CD4-positive, alpha-beta T cell treated with Interleukin-2 at 100 ng/mL for 4 hours (primary cell): ENCODE measurements at places on chromosomes 1 and 21.

- DNase-seq, result no peak
These were observed 33.2 kb downstream of the POFUT2 start for GRCh38 chr21:45254460-45254930.

GRCh38 chr1:125065092-125065820, 3880.5 kb downstream of the SRGAP2C start:
- DNase-seq, result no peak

- no peak for DNase-seq
These were observed 142.9 kb downstream of the LRRC7 start for GRCh38 chr1:69710484-69711189.

DNA sequence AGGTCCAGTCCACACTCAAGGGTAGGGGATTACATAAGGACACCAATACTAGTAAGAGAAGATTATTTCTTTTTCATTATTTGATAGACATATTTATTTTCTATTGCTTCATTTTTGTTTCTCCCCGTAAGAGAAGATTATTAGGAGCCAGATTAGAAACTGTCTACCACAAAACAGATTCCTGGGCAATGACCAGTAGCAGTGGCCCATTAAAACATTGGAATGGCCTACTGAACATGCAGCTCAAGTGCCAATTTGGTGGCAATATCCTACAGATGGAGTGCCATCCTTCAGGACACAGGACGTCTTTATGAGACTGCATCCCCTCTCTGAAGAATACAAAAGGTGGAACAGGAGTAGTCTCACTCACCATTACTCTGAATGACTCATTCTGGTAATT, 34.0 kb upstream of the ARHGAP29 start:
- DNase-seq, result no peak

DNA sequence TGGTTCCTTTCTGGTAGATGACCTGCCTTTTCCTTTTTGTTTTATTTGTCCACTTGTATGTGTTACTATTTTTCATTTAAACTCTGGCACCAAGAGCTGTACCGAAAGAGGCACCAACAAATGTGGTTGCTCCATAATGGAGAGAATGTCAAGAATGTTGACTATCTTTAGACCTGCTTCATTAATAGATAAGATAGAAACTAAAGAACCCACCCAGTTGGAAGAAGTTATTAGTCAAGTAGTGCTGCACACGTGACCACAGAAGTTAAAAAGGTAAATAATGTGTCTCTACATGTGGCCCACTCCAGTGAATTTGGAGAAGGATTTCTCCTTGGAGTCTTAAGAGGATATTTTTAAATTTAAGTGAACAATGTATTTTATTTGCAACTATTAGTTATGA, 9.3 kb downstream of the ATP1A1 start:
- no peak for DNase-seq

DNA sequence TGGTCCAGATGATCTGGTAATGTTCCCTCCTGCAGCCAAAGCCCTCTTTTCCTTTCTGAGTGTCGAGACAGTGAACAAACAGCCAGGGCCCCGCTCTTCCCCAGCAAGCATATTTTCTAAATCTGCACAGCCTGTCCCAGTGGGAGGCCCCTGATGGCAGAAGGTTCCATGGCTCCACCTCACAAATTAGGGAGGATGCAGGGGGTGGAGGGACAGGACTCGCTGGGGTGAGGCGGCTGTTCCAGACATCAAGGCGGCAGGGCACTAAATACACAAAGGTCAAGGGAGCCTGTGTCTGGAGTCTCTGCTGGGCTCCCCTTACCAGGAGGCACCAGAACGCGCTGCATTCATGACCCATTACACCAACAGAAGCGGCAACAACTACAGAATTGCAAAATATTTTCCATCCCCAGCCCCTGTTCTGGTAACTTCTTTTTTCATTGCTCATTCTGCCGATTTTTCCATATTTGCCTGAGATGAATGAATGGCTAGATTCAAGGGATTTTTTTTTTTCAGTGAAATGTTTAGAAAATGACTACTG, 27.0 kb upstream of the PRELP start:
- no peak for DNase-seq

GRCh38 chr1:96465441-96465840, 256.1 kb upstream of the PTBP2 start:
- no peak for DNase-seq

GRCh38 chr21:41933313-41934079, 20.3 kb downstream of the C2CD2 start:
- no peak for DNase-seq

DNA sequence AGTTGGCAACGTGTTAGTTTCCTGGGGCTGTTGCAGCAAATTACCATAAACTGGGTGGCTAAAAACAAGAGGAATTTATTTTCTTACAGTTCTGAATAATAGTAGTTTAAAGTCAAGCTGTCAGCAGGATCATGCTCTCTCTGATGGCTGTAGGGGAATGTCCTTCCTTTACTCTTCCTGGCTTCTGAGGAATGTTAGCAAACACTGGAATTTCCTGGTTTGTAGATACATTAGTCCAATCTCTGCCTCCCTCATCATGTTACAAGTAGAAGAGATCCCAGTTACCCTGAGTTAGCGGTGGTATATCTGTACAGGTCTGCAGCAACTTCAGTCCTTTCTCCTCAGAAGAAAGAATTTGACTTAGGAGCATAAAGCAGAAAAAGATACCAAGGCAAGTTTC, 2249.1 kb downstream of the NCAM2 start:
- no peak for DNase-seq

- no peak for DNase-seq
These were observed 83.8 kb downstream of the CD58 start for GRCh38 chr1:116487031-116487430.

- no peak for DNase-seq
These were observed 95.9 kb downstream of the RASAL2 start for GRCh38 chr1:178189814-178190213.

DNA sequence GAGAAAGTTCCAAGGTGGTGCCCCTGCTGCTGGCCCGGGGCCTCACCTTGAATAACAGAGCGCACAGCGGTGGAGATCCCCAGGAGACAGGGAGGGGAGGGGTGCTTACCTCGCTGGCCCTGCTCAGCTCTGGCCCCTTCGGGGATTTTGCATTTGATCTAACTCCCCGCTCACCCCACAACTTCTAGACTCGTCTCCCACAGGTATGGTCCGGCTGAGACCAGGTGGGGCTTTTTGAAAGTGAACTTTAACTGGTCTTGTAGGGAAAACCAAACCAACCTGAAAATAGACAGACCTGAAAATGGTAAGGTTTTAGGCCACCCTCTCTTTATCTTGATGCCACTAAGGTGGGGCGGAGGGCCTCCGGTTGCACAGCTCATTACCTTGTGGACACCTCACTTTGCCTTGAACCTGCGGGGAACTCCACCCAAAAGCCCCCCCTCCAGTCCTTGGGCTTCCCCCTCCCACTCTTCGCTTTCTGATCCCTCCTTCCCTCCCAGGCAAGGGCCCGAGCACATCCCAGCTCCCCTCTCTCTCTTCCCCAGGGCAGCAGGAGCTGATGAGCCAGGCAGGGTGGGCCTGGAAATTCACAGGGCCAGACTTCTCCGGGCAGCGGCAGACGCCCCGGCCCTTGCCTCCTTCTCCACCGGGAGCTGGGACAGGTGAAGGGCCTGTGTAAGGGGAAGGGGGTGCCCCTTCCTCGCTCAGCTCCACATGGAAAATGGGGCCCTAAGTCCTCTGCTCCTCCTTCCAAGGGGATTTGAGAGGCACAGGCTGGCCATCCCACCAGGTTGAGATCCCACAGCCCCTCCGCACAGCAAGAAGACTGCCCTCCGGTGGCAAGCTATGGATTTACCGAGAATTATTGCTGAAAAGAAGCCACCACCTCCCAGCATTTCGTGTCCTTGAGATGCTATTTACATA, 16.1 kb downstream of the TNFRSF8 start:
- peak; percentile 47 for DNase-seq

DNA sequence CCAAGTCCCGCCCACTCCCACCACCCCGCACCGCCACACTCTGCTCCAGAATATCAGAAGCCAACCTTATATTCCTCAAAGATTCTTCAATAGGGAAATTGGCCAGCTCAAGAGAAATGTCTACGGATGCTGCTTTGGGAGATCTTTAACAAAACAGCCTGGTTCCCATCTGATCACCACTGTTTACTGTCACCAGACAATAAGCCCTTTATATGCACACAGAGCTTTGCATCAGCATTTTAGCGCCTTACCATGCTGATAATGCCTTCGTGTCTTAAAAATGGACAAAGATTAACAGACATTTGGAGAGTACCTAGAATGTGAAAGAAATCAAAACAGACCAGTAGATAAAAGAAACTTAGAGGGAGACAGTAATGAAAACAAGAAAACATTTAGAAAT, 141.7 kb upstream of the SYT6 start:
- no peak for DNase-seq

GRCh38 chr1:39204441-39205081, at the start of gene MACF1:
MACF1 (plus strand) TSS chr1:39204695; CDS start chr1:39205023, 328 bp downstream.
- DNase-seq, result peak; percentile 45

- no peak for DNase-seq
These were observed 144.9 kb upstream of the HOOK1 start for GRCh38 chr1:59669752-59670312.

DNA sequence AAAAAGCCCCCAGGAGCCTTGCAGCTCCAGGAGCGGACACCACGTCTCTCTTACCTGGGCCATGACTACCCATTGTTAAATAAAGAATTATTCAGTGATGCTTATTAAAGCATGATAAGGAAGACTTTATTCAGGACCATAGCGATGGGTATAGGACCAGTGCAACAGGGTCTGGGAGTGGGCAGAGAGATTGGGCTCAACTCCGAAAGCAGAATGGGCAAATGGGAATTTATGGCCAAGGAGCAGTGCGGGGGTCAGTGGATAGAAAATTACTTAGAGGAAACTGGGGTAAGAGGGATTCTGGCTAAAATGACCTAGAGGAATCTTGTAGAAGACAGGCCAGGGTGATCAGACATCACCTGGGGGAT, 580 bp upstream of the ATP5PO start:
- no peak for DNase-seq

DNA sequence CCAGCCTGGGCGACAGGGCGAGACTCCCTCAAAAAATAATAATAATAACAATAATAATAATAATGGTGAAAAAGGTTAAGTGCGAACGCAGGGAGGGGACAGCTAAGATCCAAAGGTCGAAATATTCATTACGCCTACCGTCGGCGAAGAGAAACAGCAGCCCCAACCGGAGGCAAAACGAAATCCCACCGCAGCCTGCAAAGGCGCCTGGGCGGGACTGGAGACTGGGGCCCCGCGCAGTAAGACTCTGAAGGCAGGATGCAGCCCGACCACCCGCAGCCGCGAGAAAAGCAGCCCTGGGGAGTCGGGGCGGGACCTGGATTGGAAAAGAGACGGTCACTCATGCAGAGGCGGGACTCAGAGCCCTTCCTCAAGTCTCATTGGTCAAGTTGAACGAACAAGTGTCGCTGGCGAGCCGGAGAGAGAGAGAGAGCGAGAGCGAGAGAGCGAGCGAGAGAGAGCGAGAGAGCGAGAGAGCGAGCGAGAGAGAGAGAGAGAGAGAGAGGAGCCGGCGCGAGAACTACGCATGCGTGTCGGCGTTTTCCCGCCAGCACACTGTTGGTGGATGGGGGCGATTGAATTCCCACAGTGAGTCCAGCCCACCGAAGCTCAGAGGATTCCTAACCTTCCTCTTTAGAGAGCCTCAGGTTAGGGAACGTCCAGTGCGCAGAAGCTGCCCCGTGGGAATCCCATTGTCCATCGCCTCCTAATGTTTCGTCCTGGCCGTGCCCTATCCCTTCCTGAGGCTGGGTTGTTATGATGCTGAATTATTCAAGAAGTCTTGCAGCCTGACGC, 10.7 kb downstream of the ENTREP3 start:
- peak; percentile 97 for DNase-seq

DNA sequence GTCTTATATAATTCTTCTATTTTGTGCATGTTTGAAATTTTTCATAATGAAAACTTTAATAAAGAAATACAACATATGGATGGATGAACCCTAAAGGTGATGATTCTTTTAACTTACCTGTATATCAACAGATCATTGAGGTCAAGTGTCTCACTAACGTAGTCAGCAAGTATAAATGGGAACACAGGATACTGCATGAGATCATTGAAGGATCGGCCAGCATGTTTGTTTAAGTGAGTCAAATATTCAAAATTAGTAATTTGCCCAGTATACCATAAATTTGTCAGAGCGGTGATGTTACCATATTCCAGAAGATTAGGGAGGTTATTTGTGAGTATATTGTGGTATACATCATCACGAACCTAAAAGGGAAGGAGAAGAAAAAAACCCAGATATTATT, 71.0 kb upstream of the GNG4 start:
- no peak for DNase-seq

- DNase-seq, result no peak
These were observed 13.4 kb downstream of the CFAP74 start for GRCh38 chr1:1990222-1990621.

GRCh38 chr1:178612261-178612660, 99.4 kb downstream of the TEX35 start:
- DNase-seq, result no peak

DNA sequence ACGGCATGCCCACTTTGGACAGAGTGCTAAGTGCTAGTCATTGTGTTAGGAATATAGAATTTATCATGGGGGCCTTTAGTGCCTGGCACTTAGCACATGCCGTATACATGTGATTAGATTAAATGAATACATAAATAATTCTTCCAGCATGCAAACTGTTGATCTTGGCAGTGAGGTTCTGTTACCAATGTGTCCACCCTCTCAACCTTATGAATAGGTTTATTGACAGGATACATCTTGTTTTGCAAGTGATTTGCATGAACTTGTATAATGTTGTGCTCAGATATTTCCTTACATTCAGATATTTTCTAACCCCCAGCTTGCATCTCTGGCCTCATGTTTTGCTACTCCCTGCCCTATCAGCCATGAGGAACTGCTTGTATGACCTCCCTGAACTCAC, 60.3 kb upstream of the ZNF648 start:
- no peak for DNase-seq

GRCh38 chr1:29397256-29397590, 160.9 kb downstream of the PTPRU start:
- no peak for DNase-seq

DNA sequence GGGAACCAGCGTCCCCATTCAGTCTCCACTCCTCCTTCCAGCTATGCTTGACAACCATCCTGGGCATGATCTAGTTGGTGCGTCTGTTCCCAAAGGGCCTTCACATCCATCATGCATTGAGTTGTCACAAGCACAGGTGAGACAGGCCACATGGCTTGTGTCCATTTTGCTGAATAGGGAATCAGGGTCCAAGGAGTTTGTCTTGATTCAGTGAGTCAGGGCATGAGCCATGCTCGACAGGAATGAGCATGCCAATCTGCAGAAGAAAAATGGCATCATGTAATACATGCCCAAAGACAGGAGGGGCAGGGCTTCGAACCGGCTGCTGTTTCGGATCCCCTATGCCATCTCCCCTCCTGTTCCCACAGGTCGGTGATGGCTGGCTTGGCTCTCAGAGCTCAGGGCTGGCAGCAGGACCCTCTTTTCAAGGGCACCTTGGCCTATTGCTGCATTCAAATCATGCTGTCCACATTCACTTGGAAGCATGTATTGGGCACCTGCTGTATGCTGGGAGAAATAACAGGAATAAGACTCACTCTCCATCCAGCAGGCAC, 44.5 kb downstream of the PKP1 start:
- no peak for DNase-seq

DNA sequence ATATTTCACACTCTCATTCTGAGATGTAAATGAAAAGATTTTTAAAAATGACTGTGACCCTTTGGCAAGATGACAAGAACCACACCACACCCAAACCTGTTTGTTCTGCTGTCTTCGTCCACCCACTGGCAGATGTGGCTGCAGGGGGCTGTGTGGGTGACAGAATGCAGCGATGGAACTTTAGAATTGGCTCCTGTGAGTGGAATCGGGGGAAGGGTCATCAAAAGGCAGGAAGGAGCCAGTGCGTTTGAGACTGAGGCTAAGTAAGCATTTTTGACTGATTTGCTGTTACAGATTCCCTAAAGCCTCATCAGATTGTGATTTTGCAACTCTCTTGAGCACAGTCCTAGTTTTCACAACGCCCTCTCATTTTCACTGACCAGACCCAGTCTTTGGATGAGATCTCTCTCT, 111.2 kb upstream of the ADGRL2 start:
- no peak for DNase-seq
